MCF 10A (cell line): ENCODE measurements at places on chromosomes 4 and X. TPM values are rescaled to one million over a fixed set of nuclear protein-coding genes. Genes with fewer than 3 reads are reported as not detected.

The RXFP1 gene
- total RNA-seq, result 3.9 and 4.7 TPM in 2 replicates

The MCTS1 gene
- total RNA-seq, result 64.9 and 73.7 TPM in 2 replicates

The FRMPD4 gene
- total RNA-seq, result not detected in 2 replicates

The DSPP gene
- not detected in 2 replicates for total RNA-seq

The ETDB gene
- total RNA-seq, result not detected in 2 replicates

The DNAAF6 gene
- not detected in 2 replicates for total RNA-seq

The SLC6A14 gene
- total RNA-seq, result 0.44 TPM in 1 of 2 replicates, not detected in the other

The MAGEC1 gene
- total RNA-seq, result not detected in 2 replicates

The PDGFC gene
- total RNA-seq, result 74.8 and 83.7 TPM in 2 replicates

The HPGDS gene
- total RNA-seq, result not detected in 2 replicates

The MAGEB17 gene
- total RNA-seq, result not detected in 2 replicates

The GAGE13 gene
- not detected in 2 replicates for total RNA-seq

The FBXW7 gene
- 35.8 and 40.2 TPM in 2 replicates for total RNA-seq

The EFHC2 gene
- not detected in 2 replicates for total RNA-seq

The HSFX3 gene
- not detected in 2 replicates for total RNA-seq

The SFRP2 gene
- total RNA-seq, result not detected in 2 replicates

The PNMA6A gene
- total RNA-seq, result not detected in 2 replicates

The TMEM128 gene
- total RNA-seq, result 26.8 and 31.5 TPM in 2 replicates

The MAGEE2 gene
- total RNA-seq, result not detected in 2 replicates

The NR3C2 gene
- total RNA-seq, result 0.21 and 0.34 TPM in 2 replicates

The COPS4 gene
- 34.7 and 36.6 TPM in 2 replicates for total RNA-seq

The NWD2 gene
- not detected in 2 replicates for total RNA-seq

The TRIM2 gene
- total RNA-seq, result 33.0 and 37.2 TPM in 2 replicates

The TMEM154 gene
- 37.9 and 41.5 TPM in 2 replicates for total RNA-seq

The GYPE gene
- not detected in 2 replicates for total RNA-seq

The MAGEA11 gene
- not detected in 2 replicates for total RNA-seq

The MND1 gene
- 4.8 and 9.7 TPM in 2 replicates for total RNA-seq

The ABCG2 gene
- 0.07 and 0.12 TPM in 2 replicates for total RNA-seq

The PWWP3B gene
- total RNA-seq, result 0.10 and 0.26 TPM in 2 replicates

The NLGN3 gene
- 0.42 and 0.44 TPM in 2 replicates for total RNA-seq

The DCX gene
- not detected in 2 replicates for total RNA-seq

The FMR1NB gene
- total RNA-seq, result not detected in 2 replicates

The ZDHHC15 gene
- not detected in 2 replicates for total RNA-seq

The DCAF8L2 gene
- not detected in 2 replicates for total RNA-seq

The STATH gene
- not detected in 2 replicates for total RNA-seq

The TMPRSS11D gene
- not detected in 2 replicates for total RNA-seq

The CXorf49 gene
- not detected in 2 replicates for total RNA-seq

The RNF212 gene
- total RNA-seq, result not detected in 2 replicates

The SHROOM4 gene
- total RNA-seq, result 0.12 TPM in 1 of 2 replicates, not detected in the other

The ENPEP gene
- not detected in 2 replicates for total RNA-seq

The JADE3 gene
- total RNA-seq, result 7.8 and 9.4 TPM in 2 replicates

The PALLD gene
- 94.6 and 191 TPM in 2 replicates for total RNA-seq

The AVPR2 gene
- not detected in 2 replicates for total RNA-seq

The TSC22D3 gene
- total RNA-seq, result 115 and 124 TPM in 2 replicates

The CT45A10 gene
- not detected in 2 replicates for total RNA-seq

The CRMP1 gene
- not detected in 2 replicates for total RNA-seq

The F8A1 gene
- total RNA-seq, result 10.4 and 12.4 TPM in 2 replicates

The DUSP21 gene
- not detected in 2 replicates for total RNA-seq

The GAB1 gene
- 5.9 and 7.6 TPM in 2 replicates for total RNA-seq

The PLXNB3 gene
- 7.2 and 13.5 TPM in 2 replicates for total RNA-seq

The FGD1 gene
- total RNA-seq, result 13.9 and 15.6 TPM in 2 replicates

The EVC2 gene
- total RNA-seq, result 5.5 and 6.0 TPM in 2 replicates

The KLKB1 gene
- total RNA-seq, result 0.21 and 0.96 TPM in 2 replicates

The TMPRSS11F gene
- total RNA-seq, result not detected in 2 replicates

The UGT8 gene
- 2.2 and 2.6 TPM in 2 replicates for total RNA-seq
